NCI-H345 (cell line): ENCODE measurements at places on chromosomes 5 and 9.
A peak's percentile ranks its signal among the peaks of the same experiment; 100 is the strongest.

DNA sequence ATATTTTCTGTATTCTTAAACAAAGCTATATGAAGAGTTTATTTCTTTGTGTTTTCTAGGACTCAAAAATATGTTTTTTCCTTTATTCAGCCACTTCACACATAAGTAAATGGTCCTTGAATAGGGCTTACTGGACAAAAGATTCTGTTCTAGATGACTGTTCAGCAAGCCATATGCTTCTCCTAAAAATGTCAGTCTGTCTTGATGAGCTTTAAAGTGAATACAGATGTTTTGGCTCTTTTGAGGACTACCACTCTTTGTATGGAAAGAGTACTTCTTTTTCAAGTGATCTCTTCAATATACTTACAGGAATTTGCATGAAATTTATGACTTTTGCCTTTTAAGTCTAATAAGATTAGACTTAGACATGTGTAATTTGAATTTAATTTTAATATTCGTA is 8.4 kb downstream of the NDUFS4 start:
- no peak for DNase-seq

- DNase-seq: no peak
Observed at GRCh38 chr5:174828804-174829510, 104.6 kb downstream of the MSX2 start.

GRCh38 chr9:20200991-20201431 is 412.2 kb upstream of the SLC24A2 start:
- DNase-seq: no peak

DNA sequence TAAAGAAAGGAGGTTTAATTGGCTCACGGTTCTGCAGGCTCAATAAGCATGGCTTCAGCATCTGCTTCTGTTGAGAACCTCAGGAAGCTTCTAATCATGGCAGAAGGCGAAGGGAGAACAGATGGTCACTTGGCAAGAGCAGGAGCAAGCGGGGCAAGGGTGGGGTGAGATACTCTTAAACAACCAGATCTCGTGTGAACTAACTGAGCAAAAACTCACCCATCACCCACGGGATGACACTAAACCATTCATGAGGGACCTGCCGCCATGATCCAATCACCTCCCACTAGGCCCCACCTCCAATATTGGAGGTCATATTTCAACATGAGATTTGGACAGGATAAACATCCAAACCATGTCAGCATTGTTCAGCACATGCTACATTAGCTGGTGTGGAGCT is 89.1 kb upstream of the HAND1 start:
- DNase-seq: no peak

- no peak for DNase-seq
Observed at GRCh38 chr9:82489201-82489821, 500.7 kb downstream of the SPATA31D1 start.

- no peak for DNase-seq
Observed at GRCh38 chr5:127758766-127759283, 55.6 kb downstream of the CCDC192 start.

DNA sequence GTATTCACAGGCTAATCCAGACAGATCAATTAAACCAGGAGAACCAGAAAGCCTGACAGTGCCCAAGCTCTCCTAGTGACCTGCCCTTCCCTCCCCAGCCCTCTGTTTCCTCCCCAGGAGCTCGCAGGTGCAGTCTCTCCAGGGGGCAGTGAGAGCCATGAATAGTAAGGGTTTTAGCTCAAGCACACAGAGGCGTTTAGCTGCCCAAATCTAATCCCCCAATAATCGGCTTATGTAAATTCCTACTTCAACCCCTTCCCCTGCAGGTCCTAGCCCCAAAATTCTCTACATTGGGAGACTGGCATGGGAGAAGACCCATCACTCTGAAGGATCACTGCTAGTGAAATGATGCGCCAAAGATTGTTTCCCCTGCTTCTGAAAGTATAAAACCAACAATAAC is 10.5 kb upstream of the TAL2 start:
- peak; percentile 79 for DNase-seq

DNA sequence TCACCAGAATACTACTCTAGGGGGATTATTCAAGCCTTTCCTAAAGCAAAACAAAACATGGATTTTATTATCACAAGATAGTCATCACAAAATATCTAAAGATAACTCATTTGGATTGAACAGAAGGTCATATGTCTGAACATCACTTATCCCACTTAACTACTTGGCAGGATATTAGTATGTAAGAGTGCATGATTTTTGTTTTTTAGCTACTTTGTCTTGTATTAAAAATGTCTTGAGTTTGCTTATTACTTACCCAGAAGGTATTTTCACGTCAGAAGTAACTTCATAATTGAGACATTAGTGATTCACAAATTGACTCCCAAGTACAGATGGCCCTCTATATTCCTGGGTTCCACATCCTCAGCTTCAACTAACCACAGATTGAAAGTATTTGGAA is 113.8 kb downstream of the TLE4 start:
- no peak for DNase-seq

DNA sequence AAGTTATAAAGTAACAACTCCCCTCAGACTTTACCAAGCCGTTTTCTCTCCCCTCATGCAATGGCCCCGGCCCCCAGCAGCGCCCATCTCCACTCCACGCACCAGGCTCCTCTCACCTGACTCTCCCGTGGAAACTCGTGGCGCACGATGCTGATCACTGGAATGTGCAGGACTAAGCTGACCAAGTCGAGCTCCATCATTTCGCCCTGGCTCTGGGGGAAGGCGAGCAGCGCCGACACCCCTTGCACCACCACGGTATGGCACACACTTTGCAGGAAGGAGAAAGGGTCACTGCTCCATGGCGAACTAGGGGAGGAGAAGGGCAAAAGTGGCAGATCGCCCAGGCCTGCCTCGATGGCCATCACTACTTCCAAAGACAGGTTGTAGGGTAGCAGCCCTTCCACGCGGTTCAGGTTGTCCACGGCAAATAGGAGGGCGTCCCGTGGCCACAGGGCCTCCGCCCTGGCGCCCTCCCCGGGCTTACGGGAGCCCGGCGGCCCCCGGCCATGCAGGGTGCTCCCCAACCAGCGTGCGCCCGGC is 1.2 kb downstream of the GRIN3A start:
- no peak for DNase-seq

DNA sequence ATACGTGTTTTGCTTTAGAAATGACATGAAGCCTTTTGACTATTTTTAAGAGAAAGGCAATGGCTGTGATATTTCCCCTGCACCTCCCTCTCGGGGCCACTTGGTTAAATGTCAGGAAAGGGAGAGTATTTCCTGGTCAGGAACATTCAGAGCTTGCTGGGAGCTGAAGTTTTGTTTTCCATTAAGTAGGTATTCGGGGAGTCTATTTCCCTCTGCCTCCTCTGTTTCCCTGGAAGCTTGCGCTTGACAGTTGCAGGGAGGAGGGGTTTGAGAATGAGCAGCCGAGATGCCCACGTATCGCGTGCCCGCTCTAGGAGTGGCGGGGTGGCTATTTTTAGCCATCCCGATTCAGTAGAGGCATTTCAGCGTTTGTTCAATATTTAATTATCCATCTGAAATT is 6.7 kb downstream of the DAB2IP start:
- DNase-seq: no peak

- no peak for DNase-seq
Observed at GRCh38 chr5:127683008-127683407, 20.2 kb upstream of the CCDC192 start.

- no peak for DNase-seq
Observed at GRCh38 chr5:67194166-67194565, 2.4 kb downstream of the CD180 start.

DNA sequence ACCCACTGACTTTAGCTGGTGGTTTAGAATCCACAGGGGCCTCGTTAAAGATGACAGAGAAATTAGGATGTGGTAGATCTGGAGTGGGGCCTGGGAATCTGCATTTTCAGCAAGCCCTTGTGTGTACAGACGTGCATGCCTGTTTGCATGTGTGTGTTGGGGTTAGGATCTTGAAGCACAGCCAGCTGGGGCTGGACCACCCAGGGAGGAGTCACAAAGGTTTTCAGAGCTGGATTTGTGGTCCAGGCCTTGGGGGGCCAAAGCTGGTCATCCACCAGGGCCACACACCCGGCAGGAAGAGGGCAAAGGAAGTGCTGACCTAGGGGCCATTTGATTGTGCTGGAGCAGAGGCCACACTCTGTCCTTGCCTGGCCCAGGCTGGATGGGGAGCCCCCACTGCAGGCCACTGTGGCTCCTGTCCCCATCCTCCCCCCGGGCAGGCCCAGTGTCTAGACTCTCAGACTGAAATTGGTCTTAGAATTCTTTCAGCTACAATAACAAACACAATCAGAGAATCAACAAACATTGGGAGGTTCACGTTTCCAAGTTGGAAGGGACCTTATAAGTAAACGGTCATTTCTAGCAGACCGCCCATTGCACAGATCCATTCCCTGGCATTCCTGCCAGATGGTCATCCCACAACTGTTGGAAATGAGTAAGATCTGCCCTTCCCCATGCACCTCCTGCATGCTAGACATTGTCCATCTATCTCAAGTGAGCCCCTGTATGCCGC is 10.3 kb downstream of the CDX1 start:
- DNase-seq: no peak

GRCh38 chr9:112489039-112489546 is 2.5 kb downstream of the KIAA1958 start:
- DNase-seq: no peak

- peak; percentile 62 for DNase-seq
Observed at GRCh38 chr9:37994639-37995347, 74.2 kb downstream of the SHB start.

DNA sequence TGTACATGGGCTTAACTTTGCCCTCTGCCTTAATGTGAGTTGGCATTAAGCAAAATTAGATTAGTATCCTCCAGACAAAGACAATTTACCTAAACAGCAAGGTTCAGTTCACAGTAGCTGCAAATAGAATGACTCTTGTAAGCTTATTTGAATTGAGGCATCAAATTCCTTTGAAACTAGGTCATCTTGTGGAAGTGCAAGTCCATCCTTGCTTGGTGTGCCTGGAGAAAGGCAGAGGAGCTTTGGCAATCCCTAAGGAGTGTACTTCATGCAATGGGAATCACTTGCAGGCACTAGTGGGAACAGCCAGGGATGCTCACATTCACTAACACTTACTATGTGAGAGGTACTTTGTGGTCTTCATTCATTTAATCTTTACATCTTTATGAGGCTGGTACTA is 118.3 kb downstream of the DRD1 start:
- no peak for DNase-seq

GRCh38 chr9:124248960-124249359 is 8.8 kb upstream of the NEK6 start:
- DNase-seq: no peak

- no peak for DNase-seq
Observed at GRCh38 chr9:89493181-89493580, 4.7 kb downstream of the SEMA4D start.

DNA sequence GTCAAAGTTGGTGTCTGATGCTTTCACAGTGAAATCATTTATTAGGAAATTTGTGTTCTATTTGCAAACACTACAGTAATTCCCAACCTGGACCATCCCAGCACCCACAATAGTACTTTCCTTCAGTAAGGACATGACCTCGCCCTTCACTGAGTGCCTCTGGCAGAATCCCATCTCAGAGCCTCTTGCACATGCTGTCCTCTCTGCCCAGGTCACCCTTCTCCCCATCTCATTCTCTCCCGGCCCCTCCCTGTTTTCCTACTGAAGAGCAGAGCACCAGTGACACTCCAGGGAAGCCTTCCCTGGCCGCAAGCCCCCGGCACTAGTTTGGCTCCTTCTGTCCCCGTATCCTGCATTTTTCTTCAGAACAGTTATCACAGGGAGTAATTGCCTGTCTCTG is 220.4 kb downstream of the MAPKAP1 start:
- DNase-seq: no peak

DNA sequence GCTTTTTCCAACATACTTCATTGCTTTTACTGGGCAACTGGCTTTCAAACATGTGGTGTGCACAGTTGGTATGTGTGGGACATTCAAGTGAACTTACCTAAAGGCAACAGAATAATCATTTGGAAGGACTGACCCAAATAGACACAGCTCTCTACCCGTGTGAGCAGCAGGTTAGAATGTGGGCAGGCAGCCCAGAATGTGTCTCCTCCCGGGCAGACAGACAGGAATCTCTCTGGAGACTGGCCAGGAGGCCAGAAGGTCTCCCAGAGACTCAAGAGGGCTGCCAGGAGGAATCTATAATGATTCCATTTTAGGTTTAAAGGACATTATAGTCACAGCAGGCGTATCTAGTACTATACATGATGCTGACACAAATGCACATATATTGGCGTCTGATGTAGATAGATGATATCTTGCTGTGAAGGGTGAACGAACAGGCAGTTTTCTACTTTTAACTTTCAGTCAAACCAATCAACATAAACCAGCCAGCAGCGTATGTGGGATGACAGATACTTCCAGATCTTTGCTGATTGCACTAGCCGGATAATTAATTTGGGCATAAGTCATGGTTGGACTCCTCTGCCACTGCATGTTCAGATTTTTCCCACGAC is 297.4 kb upstream of the ZNF608 start:
- peak; percentile 69 for DNase-seq

- no peak for DNase-seq
Observed at GRCh38 chr5:8814105-8814504, 731.8 kb downstream of the SEMA5A start.

DNA sequence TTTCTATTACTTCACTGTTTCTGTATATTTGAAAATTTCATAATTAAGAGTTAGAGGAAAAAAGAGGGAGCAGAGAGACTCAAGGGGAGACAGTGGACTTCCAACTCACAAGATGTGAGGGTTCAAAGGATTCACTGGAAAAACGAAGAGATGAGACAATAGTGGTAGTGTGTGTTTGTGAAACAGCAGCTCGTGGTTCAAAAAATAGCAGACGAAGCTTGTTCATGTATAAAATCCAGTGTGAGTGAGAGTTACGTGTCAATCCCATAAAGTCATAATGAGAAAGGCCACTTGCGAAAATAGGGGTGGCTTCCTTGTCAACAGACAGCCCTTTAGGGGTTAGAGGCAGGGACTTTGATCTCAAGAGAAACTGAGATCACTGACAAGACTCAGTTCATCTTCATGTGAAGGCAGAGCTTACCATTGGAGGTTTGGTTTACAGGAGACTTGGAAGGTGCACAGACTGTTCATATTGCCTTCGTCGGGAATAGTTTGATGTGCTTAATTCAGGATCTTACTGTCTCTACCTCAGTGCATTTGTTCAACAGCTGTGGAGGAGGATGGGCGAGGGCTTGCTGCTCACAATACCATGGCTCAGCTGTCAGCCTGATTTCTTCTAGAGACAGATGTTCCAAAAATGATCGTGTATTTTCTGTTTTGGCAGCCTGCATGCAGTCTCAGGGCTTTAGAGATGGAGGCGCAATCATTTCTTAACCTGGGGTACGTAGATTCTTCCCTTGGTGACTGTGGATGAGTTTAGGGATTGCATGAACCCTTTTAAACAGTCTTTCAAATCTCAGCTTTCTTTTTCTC is 105.7 kb upstream of the KLF9 start:
- no peak for DNase-seq

GRCh38 chr9:135341612-135342169 is 137.9 kb upstream of the PPP1R26 start:
- no peak for DNase-seq

DNA sequence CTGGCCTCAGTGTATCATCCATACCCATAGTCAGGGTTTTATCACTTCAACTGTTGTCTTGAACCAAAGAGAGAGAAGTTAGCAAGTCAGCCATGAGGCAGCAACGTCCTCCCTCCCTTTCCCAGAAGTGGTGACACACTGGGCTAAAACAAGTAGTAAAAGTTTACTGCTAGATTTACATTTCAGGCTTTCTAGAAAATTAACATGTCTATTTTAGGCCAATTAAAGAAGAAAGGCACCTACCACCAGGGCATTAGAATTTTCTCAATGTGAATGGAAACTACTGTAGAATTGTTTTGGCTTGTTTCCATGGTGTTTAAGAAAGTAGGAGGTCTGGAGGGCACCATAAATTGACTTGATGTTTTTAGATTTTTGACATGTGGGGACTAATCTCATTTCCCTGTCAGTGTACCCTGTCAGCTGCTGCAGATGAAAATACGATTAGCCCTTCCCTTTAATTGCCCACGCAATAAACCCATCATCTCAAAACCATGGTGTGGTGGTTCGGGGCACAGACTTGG is 121.8 kb upstream of the ELL2 start:
- no peak for DNase-seq
